ENCODE measurements at places on chromosomes 1 and 21.
A peak's percentile ranks its signal among the peaks of the same experiment; 100 is the strongest.

GRCh38 chr1:244296003-244296402 is 155.7 kb downstream of the ADSS2 start:
- DNase-seq, result no peak

- DNase-seq, result peak; percentile 9
These were observed 2.1 kb downstream of the TAF12 start for GRCh38 chr1:28640766-28641165.

DNA sequence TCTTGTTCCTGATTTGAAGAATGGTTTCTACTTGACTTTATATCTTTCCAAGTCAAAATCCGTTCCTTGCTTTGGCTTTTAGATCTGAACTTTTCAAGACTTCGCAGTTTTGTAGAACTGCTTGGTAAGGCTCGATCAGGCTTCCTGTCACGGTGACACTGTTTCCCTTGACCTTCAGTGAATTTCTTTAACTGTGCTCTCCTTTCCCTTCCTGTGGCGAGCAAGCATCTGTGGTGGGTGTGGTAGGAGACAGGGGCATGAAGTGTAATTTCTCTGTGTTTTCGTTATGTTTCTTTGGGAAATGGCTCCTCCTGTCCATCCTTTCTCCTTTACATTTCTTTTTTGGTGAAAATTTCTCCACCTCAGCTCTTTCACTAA is 10.4 kb downstream of the STYXL2 start:
- DNase-seq, result no peak

DNA sequence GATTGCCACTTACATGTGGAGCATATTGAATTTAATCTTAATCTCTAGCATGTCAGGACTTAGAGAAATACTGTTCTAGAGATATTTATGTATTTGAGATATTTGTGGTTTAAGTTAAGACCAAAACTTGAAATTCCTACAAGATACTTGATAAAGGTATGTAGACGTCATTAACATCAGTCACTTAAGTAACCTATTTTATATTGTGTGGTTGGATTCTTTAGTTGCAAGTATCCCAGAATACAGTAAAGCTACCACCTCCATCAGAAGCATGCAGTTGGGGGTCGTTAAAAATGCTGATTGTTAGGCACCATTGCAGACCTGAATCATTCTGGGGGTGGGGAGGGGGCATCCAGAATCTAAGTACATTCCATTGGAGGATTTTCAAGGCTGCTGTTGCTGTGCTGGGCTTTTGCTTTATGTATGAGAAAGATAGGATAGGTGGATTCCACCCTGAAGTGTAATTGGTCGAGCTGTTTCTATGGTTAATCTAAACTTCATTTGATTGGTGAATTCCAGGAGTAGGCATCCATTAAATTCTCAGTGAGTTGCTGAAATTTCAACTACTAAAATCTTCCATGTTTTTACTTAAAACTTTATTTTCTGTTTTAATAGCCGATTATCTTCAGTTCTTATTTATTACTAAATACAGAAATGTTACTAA is 4.0 kb downstream of the H3-3A start:
- DNase-seq, result no peak

- DNase-seq, result peak; percentile 72
These were observed 37.6 kb downstream of the PIK3CD start for GRCh38 chr1:9689011-9689706.

DNA sequence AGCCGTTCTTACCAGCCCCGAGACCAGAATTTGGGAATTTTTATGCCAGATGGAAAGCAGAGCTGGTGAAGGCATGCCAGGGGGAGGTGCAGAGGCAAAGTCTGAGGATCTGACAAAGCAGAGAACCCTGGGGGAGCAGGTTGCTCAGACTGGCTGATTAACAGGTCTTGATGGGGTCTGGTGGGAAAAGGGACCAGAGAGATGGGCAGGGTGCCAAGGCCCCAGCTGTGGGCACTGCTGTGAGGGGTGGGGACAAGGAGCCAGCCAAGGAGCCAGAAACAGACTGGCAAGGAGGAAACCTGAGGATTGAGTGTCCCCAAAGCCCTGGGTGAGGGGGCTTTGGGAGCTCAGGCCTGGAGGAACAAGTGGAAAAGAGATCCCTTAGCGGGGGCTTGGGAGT is 21.4 kb downstream of the RPS6KA1 start:
- no peak for DNase-seq

GRCh38 chr21:25528515-25528914 is 78.8 kb downstream of the MRPL39 start:
- no peak for DNase-seq

GRCh38 chr1:43572538-43572937 is 41.9 kb downstream of the PTPRF start:
- DNase-seq, result no peak

- DNase-seq, result peak; percentile 65
These were observed 13.8 kb upstream of the BOLA1 start for GRCh38 chr1:149885339-149886120.

DNA sequence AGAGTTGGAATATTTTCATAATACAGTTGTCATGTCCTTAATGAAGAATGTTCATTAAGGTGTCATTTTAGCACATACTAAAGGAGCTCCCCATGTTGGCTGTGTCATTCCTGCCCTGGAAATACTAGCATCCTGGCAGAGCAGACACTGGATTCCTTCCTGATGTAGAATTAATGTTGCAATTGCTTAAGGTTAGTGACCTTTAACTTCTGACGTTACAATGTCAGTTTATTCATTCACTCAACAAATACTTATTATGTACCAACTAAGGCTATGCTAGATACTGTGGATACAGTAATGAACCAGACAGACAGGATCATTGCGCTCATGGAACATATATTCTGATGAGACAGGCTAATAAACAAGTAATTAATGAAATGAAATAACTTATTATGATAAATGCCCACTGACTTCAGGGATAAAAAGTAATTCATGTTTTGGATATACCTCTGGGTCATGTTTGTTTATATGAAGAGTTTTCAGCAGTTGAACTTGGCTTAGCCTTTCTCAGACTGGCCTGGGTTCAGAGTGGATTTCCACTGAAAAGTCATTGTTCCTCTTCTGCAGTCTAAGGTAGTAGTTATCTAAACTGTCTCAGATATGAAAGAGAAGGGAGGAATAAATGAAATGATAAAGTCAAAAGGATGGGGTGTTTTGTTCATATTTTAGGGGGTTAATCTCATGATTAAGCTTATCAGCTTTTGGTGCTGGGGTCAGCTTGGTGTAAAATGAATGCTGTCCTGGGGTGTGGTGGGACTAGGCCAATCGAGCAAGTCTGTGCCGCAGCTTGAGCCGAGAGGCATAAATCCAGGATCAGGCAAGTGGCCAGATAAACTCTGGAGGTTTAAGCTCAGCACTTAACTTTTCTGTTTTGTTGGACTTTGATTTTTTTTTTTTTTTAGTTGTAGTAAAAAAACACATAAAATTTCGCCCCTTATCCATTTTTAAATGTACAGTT is 43.3 kb upstream of the KCNQ4 start:
- DNase-seq, result no peak

- DNase-seq, result peak; percentile 80
These were observed 4.9 kb downstream of the PLEKHG5 start for GRCh38 chr1:6486433-6487011.

DNA sequence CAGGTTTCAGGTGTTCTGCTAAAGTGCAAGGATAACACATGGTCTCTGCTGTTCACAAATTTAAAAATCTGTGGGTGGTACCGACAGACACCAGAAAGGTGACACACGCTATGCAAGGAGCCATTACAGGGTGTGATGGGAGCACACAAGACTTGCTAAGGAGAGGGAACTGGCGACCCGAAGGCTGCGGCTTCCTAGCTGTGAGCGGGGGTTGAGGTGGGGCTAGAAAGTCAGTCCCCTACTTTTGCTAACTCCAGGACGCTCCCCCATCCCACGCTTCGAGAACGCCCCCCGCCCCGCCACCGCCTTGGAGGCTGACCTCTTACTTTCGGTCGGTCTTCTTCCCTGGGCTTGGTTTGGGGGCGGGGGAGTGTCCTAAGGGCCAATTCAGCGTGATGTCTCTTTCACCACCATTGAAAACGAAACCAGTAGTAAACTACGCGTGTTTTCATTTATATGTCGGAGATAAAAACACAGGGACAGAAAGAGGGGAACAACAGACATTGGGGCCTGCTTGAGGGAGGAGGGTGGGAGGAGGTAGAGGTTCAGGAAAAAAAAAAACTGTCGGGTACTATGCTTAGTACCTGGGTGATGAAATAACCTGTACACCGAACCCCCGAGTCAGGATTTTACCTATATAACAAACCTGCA is 1.1 kb downstream of the CKS1B start:
- peak; percentile 70 for DNase-seq

GRCh38 chr1:78142736-78143135 is 97.0 kb downstream of the GIPC2 start:
- DNase-seq, result no peak

GRCh38 chr21:44464351-44464750 is 9.0 kb downstream of the LRRC3 start:
- no peak for DNase-seq

DNA sequence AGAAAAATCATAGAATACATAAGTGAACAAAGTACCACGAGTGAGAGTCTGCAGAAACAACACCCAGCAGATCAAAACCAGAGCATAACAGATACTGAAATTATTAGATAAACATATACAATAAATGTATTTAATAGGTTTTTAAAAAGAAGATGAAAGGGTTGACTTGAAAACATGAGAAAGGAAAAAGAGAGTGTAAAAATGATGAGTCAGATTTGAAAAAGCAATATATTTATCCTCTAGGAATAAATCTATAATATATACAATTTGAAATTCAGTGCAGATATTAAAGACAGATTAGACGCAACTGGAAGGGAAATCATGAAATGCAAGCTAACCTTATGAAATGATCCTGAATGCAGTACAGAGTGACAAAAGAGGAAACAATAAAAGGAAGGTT is 170.2 kb upstream of the RUNX1 start:
- DNase-seq, result no peak

DNA sequence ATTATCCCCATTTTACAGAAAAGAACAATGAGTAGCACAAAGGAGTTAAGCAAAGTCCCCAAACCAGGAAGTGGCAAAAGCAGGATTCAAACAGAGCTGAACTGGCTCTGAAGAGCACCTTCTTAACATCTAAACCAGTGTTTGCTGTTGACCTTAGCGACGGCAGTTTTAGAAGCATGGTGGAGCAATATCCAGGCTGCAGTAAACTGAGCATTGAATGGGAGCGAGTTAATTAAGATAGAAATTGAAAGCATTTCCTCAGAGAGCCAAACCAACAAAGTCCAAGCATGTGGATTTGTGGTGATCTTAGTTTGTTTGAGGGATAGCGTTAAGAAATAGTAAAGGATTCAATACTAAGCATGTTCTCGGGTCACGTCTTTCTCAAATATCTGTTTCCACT is 13.4 kb upstream of the ZNF281 start:
- DNase-seq, result no peak

- DNase-seq, result no peak
These were observed 9.7 kb downstream of the TNR start for GRCh38 chr1:175733722-175734121.

DNA sequence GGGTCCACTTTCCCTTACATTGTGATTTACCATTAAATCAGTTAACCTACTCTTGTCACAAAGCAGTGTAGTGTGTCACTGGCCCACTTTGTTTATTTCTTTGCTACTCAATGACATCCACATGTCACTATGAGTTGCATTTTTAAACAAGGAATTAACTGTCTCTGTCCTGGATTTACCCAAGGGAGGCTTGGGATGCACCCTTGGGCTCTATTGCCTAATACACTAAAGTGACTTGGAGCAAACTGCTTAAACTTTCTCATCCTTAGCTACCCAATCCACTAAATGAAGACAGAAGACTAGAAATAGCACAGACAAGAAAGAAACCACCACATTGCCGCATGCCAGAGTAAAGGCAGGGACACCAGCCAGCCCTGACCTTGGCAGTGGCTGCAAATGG is 136.2 kb upstream of the TIAM1 start:
- DNase-seq, result no peak

- no peak for DNase-seq
These were observed 142.9 kb downstream of the TIAM1 start for GRCh38 chr21:31201144-31201543.

DNA sequence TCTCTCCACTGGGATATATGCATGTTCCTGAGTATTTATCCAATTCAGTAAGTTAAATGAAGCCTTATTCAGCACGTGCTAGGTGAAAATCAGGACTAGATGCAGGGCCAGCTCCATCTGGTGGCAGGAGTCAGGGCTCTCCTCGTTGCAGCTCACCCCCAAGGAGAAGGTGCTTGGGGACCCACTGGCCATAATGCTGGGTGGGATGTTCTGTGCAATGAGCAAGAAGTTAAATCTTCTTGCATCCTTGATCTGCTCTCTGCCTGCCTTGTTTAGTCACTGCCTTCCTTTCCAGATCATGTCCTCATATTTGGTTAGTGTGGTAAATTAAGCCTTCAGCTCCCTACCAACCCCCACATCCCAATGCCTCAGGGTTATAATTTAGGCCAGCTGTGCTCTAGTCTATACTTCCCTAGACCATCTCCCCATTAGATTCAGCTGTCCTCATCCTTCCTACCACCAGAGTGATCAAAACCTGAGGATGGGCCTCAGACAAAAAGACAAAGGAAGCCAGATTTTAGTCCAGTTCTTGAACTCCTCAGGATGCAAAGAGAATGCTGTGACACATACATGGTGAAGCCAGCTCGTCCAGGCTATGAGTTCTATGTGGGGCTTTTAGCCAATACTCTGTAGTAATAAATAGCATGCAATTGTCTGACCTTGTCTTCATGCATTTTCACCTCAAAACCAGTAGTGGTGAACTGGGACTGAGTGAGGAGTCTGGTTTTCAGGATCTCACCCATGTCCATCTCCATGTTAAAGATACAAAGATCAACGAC is 55.9 kb downstream of the SEC16B start:
- no peak for DNase-seq

DNA sequence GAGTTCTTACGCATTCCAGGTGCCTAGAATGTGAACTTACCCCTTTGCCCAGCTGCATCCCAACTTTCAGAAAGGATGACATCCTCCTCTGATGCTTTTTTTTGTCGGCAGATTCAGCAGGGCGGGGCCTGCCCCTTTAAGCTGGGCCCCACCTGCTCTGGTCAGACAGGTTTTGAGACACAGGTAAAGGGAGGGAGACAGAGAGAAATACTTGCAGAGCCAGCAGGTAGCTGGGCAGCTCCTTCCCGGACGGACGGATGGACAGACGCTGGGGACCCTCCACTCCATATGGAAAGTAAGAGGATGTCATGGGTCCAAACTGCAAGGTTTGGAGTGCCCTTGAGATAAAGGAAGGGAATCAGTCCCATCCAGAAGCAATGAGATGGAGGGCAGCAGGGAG is at the start of gene TMEM79:
Gene TMEM79, plus strand, starts transcription at position 214 of the 400 bp plus-strand sequence. CDS start 902 bp downstream, outside the sequence.
- DNase-seq, result no peak

- no peak for DNase-seq
These were observed 14.6 kb downstream of the ARHGEF10L start for GRCh38 chr1:17553975-17554700.

DNA sequence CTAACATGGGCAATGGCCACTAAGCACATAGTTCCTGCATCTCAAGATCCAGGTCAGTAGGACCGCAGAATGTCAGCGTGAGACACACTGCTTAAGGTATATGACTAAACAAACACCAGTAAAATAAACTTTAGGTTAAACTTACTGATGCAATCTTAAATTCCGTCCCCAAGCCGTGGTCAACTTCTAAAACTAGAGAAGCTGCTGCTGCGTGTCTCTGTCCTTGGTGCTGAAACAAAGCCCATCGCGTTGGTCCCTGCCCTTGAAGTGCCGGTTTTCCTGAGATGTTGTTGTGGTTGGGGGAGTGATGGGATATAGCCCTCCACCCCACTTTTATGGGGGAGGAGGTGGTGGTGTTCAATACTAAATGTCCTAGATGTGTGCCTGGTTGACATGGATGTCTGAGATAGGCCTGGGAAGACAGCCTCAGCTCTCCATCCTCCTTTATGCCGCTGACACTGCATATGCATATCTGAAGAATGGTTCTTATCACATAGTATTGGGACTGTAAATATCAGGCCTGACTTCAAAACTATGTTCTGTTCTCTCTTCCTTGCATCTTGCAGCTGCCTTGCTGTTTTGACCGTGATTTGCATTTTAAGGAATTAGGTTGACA is 72.0 kb upstream of the KCNA3 start:
- DNase-seq, result peak; percentile 11

All from stimulated activated CD8-positive, alpha-beta memory T cell treated with anti-CD3 and anti-CD28 coated beads, Interleukin-15, amount 100 ng/mL, for 48 hours (primary cell).